ENCODE measurements at places on chromosomes 5 and 9.

GRCh38 chr9:107614765-107615164, 125.2 kb upstream of the KLF4 start:
- DNase-seq: no peak

DNA sequence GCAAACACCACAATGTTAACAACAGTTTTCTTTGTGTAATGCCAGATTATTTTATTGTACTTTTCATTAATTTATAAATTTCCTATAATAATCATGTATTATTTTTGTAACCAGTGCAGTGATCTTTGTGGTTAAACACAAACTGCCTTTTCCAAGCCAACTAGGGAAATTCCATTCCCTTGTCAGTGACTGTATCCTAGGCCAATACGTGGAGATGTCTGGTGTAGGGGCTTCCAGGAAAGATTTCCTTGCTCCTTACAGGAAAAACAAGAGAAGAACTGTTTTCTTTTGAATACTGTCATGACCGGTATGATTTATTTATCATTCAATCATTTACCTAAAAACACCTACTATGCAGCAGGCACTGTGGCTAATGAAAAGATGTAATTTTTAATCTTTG, 31.4 kb downstream of the FANCC start:
- no peak for DNase-seq

DNA sequence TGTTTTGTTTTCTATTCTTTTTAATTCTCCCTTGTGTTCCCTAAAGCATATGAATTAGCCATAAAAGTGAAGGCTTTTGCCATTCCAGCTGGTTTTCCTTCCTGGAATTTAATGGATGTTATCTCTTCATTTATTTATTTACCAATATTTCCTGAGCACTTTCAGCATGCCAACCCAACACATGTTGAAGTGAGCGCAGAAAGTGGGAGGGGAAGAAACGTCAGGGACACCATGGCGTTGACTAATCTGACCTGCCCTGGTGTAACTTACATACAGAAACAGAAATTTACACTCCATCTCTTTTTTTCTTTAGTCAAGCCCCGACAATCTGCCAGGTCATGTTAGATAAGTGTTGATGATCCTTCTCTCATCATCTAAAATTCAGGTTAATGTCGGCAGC, 247.5 kb downstream of the PCSK5 start:
- no peak for DNase-seq

DNA sequence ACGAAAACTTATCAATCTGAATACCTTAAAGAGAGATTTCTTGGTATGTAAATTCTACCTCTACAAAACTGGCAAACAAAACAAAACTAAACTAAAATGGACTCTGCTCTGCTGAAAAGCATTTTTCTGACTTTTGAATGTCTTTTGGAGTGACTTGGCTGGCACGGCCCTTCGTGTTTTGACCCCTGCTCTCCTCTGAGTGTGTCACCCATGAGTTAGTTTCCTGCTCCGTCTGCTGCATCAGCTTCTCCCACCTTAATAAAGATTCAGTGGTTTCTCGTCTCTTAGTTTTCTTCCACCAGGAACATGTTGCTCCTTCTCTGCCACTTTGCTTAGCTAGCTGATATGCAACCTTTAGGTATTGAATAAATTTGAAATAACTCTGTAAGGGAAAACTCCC, 1084.0 kb upstream of the CDH18 start:
- no peak for DNase-seq

DNA sequence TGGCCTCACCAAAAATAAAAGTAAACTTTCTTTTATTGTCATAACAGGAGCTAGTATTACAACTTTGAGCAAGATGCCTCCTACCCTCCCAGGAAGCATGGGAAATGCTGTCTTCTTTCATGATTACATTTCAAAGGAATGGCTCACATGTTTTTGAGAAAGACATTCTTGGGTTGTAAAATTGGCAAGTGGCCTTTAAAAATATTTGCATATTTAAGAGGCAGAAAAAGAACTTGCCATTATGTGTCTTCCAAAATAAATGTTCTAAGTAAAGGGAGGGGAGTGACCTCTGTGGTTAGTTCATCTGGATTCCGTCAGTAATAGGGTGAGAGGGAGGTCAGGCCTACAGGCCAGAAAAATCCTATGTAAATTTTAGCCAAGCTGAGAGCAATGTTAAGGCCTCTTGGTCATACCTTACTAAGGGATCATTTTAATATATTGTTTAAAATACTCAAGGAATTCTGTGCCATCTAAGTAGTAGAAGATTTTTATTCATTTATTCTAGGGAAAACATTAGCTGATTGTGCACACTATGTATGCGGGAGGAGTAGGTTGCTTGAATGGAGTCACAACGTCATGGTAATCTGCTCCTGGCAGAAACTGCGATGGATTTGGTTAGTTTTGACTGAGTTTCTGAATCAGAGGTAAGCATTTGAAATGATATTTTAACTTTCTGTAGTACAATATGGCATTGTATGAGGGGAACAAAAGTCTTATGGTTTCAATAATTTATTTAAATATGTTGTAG, 1485.7 kb upstream of the CDH9 start:
- no peak for DNase-seq

- no peak for DNase-seq
Observed at GRCh38 chr9:129946246-129946995, 96.6 kb downstream of the FNBP1 start.

GRCh38 chr5:181188700-181189362, 16.2 kb downstream of the TRIM7 start:
- DNase-seq: peak; percentile 78

DNA sequence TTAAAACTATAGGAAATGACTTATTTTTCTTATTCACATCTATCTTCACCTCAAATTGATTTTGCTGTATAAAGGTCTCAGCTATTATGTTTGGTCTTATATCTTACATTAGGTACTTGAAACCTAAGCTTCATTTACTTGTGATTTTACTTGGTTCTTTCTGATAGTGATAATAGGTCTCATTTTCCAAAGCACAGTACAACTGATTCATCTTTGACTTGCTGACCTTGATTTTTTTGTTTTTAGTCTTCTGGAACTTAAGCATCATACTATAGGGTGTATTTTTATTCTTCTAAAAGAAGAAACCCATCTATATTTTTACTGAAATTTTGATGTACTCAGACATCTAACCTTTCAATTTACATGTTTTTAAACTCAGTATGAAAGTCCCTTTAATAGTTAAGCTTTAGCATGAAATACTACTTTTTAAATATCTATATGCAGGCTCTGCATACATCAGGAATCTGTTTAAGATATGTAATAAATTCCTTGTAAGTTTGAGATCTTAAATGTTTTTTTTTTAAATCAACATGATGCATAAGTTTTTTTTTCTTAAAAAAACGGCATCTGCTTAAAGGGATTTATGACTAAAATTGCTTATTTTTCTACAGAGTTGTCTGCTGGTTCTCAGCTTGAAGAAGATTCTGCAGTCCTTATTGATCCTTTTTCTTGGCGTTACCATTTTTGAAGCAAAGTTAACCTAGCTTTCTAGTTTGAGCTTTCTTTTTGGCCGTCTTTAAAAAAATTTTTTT, 13.3 kb downstream of the MATR3 start:
- no peak for DNase-seq

GRCh38 chr5:154418344-154418820, 27.4 kb upstream of the SAP30L start:
- DNase-seq: no peak

DNA sequence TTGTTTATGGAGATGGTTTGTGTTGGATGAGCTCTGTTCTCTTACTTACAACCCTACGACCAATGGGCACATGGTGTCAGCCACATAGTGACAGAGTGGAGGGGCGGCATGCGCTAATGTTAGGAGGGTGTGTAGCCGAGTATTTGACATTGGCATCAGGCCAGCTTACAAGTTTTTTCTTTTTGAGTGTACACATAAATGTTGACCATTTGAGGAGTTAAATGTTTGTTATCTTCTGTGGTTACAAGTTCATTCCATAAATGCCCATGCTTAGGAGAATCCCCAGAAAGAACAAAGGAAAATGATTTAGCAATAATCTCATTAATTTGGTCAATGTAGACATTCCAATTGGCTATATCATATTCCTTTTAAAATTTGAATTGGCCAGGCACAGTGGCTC, 180.1 kb upstream of the ELL2 start:
- no peak for DNase-seq

GRCh38 chr5:137933491-137933911, 44.2 kb downstream of the PKD2L2 start:
- no peak for DNase-seq

DNA sequence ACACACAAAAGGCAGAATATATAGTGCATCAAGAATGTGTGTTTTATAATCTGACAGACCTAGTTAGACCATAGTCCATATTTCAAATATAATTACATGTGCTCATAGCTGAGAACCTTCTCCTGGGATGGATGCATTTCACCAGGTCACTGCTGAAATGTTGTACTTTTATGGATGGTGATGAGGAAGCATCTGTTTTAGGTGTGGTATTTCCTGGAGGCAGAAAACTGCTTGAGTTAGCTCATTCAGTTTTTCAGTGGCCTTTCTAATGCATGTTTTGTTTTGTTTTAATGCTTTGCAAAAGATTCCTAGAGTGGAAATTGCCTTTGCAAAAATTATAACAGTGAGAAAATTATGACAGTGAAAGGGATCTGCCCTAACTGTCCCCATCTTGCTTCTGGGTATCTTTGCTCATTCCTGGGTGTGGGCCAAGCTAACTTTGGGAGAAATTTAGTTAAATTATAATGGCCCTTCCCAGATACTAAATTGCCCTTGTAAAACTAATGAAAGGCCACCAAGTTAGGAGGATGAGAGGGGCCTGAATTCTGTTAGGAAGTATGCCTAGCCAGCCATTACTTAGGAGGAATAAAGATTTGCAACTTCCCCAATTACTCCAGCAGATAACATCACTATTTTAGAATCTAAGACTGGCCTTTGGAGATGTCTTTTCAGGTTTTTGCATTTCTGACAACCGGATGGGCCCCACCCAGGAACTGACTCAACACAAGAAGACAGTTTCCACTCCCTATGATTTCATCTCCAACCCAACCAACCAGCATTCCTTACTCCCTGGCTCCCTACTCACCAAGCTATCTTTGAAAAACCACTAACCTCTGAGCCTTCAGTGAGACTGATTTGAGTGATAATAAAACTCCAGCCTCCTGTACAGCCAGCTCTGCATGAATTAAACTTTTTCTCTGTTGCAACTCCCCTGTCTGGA, 7.0 kb upstream of the IL12B start:
- no peak for DNase-seq

- DNase-seq: no peak
Observed at GRCh38 chr9:87259543-87260518, 237.8 kb upstream of the DAPK1 start.

DNA sequence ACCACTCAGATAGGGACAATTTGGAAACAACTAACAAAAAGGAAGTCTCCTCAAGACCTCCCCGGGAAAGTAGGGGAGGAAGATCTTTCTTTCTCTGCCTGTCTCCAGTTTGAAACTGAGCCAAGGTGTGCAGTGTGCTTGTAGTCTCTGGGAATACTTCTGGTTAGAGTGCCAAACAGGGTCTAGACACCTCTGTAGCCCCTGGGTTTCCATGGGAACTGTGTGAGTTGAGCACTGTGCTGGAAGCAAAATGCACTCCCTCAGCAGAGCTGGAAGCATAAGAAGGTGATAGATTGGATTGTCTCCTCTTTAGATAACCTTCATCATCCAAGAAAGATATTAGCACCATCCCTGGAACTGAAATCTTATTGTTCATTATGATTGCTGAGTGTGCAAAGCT, 129.2 kb upstream of the TNPO1 start:
- no peak for DNase-seq

- no peak for DNase-seq
Observed at GRCh38 chr9:12880406-12881015, 105.7 kb downstream of the LURAP1L start.

- DNase-seq: no peak
Observed at GRCh38 chr9:3585606-3586005, 59.8 kb upstream of the RFX3 start.

Data from stimulated activated CD8-positive, alpha-beta memory T cell treated with anti-CD3 and anti-CD28 coated beads, Interleukin-4, amount 100 ng/mL, for 4 hours (primary cell).